ENCODE measurements at places on chromosomes 3 and 15.

GRCh38 chr3:41224120-41224806 lies 25.0 kb downstream of the CTNNB1 start:
- no peak for DNase-seq

DNA sequence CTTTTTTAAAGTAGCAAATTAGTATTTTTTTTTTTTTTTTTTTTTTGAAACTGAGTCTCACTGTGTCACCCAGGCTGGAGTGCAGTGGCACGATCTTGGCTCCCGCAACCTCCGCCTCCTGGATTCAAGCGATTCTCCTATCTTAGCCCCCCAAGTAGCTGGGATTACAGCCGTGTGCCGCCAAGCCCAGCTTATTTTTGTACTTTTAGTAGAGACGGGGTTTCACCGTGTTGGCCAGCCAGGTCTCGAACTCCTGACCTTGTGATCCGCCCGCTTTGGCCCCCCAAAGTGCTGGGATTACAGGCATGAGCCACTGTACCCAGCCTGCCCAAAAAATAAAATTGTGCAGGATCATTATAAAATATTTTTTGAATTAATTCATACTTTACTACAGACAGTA lies 272.2 kb upstream of the UBE2E1 start:
- no peak for DNase-seq

DNA sequence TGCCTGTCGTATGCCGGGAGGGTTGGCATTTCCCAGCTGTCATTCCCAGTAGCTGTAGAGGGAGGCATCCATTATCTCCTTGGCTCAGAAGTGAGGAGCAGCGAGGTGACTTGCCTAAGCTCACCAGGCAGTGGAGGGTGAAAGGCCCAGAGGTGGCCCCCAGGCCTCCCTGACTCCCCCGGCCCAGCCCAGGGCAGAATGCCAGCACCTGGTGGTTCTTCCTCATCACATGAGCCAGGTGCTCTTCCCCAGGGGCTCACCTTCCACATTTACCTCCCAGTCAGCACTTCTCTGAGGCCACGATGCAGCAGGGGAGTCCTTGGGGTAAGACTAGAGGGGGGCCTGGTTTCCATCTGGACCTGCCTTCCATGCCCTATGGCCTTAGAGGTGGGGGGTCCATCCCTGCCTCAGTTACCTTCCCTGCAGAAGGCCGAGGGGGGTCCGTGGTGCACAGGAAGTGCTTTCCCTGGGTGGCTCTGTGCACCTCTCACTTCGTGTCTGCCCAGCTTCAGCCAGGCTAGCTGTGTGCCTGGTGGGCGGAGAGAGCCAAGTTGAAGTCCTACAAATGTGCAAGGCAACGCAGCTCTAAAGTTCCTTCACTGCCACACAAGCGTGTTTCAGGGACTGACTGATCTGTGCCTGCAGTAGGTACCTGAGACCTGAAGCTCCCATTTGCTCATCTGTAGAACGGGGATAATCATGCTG lies 70.3 kb upstream of the PLXNA1 start:
- no peak for DNase-seq

DNA sequence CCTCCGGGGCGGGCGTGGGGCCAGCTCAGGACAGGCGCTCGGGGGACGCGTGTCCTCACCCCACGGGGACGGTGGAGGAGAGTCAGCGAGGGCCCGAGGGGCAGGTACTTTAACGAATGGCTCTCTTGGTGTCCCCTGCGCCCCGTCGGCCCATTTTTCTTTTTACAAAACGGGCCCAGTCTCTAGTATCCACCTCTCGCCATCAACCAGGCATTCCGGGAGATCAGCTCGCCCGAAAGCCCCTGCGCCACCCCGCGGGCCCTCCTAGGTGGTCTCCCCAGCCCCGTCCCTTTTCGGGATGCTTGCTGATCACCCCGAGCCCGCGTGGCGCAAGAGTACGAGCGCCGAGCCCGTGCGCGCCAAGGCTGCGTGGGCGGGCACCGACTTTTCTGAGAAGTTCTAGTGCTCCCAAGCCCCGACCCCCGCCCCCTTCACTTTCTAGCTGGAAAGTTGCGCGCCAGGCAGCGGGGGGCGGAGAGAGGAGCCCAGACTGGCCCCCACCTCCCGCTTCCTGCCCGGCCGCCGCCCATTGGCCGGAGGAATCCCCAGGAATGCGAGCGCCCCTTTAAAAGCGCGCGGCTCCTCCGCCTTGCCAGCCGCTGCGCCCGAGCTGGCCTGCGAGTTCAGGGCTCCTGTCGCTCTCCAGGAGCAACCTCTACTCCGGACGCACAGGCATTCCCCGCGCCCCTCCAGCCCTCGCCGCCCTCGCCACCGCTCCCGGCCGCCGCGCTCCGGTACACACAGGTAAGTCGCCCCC lies at the start of gene THBS1:
Gene THBS1, plus strand, starts transcription at position 595 of the 757 bp plus-strand sequence. CDS start 779 bp downstream, outside the sequence.
- no peak for DNase-seq

GRCh38 chr3:178170698-178171535 lies 365.3 kb upstream of the KCNMB2 start:
- DNase-seq = no peak

DNA sequence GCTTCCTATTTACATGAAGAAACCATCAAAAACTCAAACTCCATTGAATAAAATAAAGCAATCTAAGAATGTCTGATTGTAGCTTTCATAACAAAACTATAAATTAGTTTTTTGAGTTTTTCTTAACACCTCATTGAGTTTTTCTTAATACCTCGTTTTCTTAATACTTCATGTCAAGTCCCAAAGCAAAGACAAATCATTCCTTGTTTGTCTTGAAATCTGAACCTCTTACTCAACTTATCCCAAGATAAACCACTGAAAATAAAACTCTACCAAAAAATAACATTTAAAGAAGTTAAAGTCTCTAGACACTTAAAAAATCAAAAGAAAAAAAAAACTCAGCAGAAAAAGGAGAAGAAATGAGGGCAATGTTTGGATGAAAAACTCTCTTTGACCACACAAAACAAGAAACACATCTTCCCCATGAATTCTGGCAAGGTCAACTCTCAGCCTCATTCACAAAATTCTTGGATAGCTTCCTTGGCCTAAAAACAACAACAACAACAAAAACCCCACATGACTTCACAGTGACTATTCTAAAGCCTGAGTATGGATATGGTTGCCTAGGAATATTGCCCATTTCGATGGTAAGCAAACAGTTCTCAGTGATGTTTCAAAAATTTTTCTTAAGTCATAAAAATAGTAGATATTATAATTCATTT lies 38.2 kb downstream of the TMCC1 start:
- DNase-seq = no peak

GRCh38 chr15:47505712-47506328 lies 211.5 kb upstream of the SEMA6D start:
- DNase-seq = no peak

GRCh38 chr3:177195242-177195991 lies 1.9 kb downstream of the TBL1XR1 start:
- DNase-seq = no peak
